ENCODE measurements at places on chromosomes 3 and 15. TPM values are rescaled to one million over a fixed set of nuclear protein-coding genes. Genes with fewer than 3 reads are reported as not detected.

- no peaks in the 10 kb centered on the region for H3K36me3 ChIP-seq
- no peak overlapping the region for H3K27ac ChIP-seq
- no peaks in the 10 kb centered on the region for H3K4me1 ChIP-seq
These were observed 273.6 kb downstream of the CNTN4 start for GRCh38 chr3:2372306-2372705.

The C3orf20 gene
- not detected for total RNA-seq

The REC114 gene
- not detected for total RNA-seq

The XIRP1 gene
- not detected for total RNA-seq

The APOD gene
- 5,849 TPM for total RNA-seq

The KLHL40 gene
- total RNA-seq = not detected

- peak overlapping the region; percentile 96 for H3K4me3 ChIP-seq
- no peaks in the 10 kb centered on the region for H3K27me3 ChIP-seq
- no peak for DNase-seq
These were observed 602 bp upstream of the BAHD1 start for GRCh38 chr15:40439960-40440742.

DNA sequence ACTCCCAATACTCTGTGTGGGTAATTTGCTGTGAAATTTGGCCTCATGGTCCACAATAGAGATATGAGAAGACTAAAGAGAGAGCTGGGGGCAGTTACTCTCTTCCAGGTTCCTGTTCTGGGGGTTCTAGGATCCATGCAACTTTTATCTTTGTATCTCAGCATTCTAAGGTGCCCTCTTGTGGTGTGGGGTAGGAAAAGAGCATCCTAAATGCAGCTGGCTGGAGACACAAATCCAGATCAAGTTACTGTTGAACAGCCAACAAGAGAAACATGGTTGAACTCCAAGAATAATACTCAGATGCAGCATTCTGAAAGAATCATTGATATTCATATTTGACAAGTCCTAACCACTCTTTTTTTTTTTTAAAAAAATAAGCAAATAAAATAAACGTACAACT is 238.2 kb downstream of the GREM1 start:
- H3K27ac ChIP-seq = no peak overlapping the region
- H3K4me1 ChIP-seq = no peaks in the 10 kb centered on the region
- no peak for DNase-seq
- H3K36me3 ChIP-seq = no peaks in the 10 kb centered on the region

DNA sequence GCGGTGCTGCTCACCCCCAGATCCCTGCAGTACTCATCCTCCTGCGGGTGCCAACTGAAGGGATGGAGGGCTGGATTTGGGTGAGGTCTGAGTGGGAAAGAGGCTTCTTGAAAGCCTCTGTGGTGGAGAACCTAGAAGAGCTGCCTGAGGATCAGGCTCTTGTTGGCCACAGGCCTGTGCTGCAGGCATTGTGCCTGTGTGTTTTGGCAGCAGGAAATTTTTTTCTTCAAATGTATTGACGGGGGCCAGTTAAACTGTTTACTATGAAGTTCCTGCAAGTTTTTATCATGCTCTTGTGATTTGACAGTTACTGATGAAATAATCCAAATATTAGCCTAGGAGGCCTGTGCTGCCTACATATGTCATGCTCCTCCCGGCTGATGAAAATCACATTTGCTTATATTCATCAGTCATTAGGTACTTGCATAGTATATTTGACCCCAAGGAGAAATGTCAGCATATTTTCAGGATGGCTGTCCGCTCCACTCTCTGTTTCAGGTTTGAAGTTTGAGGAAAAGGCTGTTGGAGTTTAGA is 103.1 kb downstream of the THSD4 start:
- DNase-seq = no peak
- no peak overlapping the region for H3K4me3 ChIP-seq
- H3K4me1 ChIP-seq = peaks cover 4% of the 10 kb centered on the region
- H3K36me3 ChIP-seq = no peaks in the 10 kb centered on the region

The CCR8 gene
- total RNA-seq = not detected

DNA sequence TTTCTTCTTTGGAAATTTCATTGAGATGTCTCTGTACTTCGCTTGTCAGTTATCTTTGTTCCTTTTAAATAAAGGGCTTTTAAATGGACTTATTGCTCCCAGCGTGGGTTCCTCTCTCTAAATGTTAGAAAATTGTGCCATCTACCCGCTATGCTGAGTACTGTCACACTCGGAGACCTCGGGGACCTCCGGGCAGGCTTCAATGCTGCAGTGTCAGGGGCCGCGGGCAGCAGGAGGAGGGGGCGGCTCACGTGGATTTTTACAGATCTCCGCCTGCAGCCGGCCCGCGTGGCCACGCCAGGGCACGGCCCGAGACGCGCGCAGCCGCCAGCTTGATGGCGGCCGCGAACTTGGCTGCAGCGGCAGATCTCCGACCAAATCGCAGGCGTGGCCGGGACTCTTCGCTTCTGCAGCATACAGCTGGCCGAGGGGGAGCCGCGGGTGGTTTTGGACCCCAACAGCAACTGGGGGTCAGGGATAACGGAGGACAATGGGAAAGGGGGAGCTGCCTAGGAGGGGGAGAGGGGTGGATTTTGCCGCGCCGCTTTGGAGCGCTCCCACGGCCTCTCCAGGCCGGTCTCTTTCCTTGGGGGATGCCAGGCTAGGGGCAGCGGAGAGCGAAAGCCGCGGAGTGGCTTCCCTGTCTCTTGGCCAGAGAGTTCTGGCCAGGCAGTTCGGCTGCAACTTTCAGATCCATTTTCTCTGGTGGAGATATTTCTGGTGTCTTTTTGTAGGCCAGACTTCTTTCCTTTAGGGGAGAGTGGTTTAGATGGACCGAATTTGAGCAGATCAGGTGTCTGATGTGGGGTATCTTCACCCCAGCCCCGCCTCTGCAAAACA is 15.3 kb downstream of the NR2F2 start:
- H3K4me3 ChIP-seq = peak overlapping the region; percentile 75
- H3K36me3 ChIP-seq = no peaks in the 10 kb centered on the region
- DNase-seq = peak; percentile 84
- no peaks in the 10 kb centered on the region for H3K27me3 ChIP-seq
- H3K4me1 ChIP-seq = peaks cover 12% of the 10 kb centered on the region

GRCh38 chr15:60757831-60758570 is 279.1 kb upstream of the ICE2 start:
- no peak overlapping the region for H3K4me3 ChIP-seq

The CYP1A1 gene
- total RNA-seq = 0.44 TPM

DNA sequence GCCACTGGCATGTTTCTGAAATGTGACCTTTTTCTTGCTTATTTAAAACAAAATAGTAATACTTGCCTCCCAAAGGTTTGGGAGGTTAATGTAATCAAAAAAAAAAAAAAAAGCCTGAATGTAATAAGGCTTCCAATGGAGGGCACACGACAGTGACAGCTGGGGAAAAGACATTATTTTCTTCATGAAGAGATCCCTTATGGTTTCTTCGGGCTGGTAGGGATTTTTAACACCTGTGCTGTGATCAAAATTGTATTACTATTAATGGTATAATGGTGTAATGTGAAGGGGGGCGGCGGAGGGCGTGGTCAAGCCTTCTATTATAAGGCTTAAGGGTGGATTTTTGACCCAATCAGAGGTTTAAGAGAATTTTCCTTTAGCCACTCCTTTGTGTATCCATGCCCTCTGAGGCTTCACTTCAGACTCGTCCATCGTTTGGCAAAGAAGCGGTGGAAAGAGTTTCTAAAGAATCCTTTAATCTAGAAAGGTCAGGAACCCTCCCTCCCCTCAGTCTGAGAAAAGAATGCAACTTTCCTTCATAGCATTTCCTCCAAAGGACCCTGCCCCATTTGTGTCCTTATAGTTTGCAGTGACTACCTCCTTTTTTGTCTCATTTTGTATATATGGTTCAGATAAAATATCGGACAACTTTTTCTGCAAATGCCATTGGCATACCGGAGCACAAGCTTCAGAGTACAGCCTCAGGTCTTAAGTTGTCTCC is 89.5 kb upstream of the CHD2 start:
- H3K4me1 ChIP-seq = no peaks in the 10 kb centered on the region
- peak; percentile 85 for DNase-seq

The CHRD gene
- total RNA-seq = 29.1 TPM

The NCEH1 gene
- 5.7 TPM for total RNA-seq

DNA sequence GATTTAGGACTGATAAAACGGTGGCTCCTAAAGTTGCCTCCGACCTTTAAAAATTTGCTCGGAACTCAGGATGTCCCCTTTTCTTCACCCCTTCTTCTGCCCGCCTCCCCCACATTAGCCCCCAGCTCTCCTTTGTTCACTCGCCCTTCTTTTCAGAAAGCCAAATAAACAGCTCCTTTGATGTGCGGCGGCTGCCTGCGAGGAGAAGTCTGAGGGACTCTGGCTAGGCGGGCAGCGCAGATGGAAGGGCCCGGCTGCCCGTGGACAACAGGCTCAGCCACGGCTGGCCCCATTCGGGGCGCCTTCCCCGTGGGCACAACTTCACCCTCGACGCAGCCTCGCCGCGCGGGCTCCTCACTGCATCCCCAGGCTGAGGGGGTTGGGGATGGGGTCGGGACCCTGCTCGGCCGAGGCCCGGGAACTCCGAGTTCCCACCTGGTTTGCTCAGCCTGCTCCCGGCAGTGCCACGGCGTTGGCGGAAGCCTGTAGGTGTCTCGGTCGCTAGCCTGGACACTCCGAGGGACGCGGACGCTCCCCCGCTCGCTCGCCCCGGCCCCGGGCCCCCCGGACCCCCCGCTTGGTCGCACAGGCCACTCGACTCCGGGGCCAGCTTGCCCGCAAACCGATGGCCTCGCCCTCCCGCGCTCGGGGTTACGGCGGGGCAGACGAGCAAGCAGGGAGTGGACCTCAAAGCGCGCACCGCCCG is 897 bp upstream of the TLE3 start:
- no peaks in the 10 kb centered on the region for H3K36me3 ChIP-seq
- H3K27ac ChIP-seq = peak overlapping the region; percentile 98
- peaks cover 27% of the 10 kb centered on the region for H3K4me1 ChIP-seq
- DNase-seq = no peak
- H3K27me3 ChIP-seq = no peaks in the 10 kb centered on the region
- H3K4me3 ChIP-seq = peak overlapping the region; percentile 71

- no peak for DNase-seq
- no peak overlapping the region for H3K4me3 ChIP-seq
- no peaks in the 10 kb centered on the region for H3K4me1 ChIP-seq
These were observed 49.8 kb upstream of the SGO1 start for GRCh38 chr3:20235796-20236195.

- no peaks in the 10 kb centered on the region for H3K4me1 ChIP-seq
- no peak for DNase-seq
- no peaks in the 10 kb centered on the region for H3K36me3 ChIP-seq
- H3K27ac ChIP-seq = no peak overlapping the region
These were observed 646.2 kb downstream of the NTRK3 start for GRCh38 chr15:87610366-87610765.

DNA sequence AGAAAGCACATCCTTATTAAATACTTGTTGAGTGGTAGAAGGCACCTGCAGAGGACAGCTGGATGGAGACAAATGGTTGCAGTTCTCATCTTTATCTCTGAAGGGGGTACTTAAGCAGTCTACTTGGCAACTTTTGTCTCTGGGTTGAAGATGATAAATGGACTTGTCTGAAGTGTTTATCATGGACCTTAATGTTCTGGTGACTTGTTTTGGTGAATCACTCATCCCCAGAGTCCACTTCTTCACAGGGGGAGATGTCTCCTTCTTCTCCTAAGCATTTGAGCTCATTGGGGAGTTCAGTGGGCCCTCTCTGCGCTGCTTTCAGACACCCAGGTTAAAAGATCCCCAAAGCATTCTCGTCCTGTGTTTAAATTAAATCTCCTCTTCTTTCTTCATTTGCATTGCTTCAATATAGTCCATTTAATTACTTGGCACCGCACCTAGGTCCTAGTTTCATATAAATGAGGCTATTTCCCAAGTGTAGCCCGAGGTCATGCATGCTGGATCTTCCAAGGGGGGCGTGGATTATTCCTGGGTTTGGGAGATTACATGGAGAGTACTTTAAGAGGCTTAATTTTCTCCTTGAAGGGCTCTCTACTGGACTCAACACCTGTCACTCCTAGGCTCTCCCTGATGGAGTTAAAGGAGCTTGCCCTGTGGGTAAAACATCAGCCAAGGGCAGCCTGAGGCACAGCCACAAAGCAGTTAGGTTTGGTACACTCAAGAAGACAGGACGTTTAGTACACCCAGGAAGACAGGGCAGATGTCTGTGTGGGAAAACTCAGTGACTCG is 239.3 kb upstream of the C2CD4B start:
- H3K4me3 ChIP-seq = no peak overlapping the region
- no peaks in the 10 kb centered on the region for H3K27me3 ChIP-seq
- peaks cover 51% of the 10 kb centered on the region for H3K4me1 ChIP-seq

DNA sequence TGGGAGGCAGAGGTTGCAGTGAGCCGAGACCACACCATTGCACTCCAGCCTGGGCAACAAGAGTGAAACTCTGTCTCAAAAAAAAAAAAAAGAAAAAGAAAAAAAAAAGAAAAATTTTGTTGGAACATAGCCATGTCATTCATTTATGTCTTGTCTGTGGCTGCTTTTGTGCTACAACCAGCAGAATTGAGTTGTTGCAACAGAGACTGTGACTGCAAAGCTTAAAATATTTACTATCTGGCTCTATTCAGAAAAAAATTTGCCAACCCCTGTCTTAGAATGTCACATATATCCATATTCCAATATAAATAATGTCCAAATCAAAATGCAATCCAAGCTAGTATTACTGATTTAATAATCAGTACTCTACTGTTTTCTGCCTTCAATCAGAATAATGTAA is 25.1 kb downstream of the CD80 start:
- no peaks in the 10 kb centered on the region for H3K36me3 ChIP-seq
- H3K27me3 ChIP-seq = no peaks in the 10 kb centered on the region
- no peak for DNase-seq
- no peaks in the 10 kb centered on the region for H3K4me1 ChIP-seq
- H3K27ac ChIP-seq = no peak overlapping the region
- no peak overlapping the region for H3K4me3 ChIP-seq

The MCF2L2 gene
- 24.9 TPM for total RNA-seq

The NR2E3 gene
- not detected for total RNA-seq

DNA sequence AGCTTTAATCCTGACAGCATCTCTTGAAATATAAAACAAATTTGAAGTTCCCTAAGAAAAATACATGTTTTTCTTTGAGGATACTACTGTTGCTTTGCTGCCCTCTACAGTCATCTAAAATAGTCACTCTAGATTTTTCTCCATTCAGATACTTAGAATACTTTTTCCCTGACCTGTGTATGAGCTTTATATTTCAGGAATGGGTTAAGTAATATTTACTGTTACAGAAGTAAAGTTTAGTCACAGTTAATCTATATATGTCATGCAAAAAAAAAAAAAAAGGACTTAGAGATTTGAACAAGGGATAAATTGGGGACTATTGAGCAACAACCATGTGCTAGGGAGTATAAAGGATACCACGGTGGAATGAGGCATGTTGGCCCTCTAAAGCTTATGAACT is 8.8 kb downstream of the NECTIN3 start:
- peaks cover 26% of the 10 kb centered on the region for H3K4me1 ChIP-seq
- no peak for DNase-seq
- H3K27ac ChIP-seq = no peak overlapping the region
- H3K36me3 ChIP-seq = no peaks in the 10 kb centered on the region

The MESP2 gene
- 1.5 TPM for total RNA-seq

GRCh38 chr3:120908795-120909601 is 993 bp downstream of the STXBP5L start:
- H3K4me3 ChIP-seq = peak overlapping the region; percentile 22
- no peak for DNase-seq
- peaks cover 43% of the 10 kb centered on the region for H3K27me3 ChIP-seq
- no peaks in the 10 kb centered on the region for H3K36me3 ChIP-seq
- peaks cover 23% of the 10 kb centered on the region for H3K4me1 ChIP-seq

The GPR149 gene
- total RNA-seq = not detected

The STRC gene
- total RNA-seq = 1.4 TPM

- H3K27me3 ChIP-seq = no peaks in the 10 kb centered on the region
- H3K4me1 ChIP-seq = peaks cover 39% of the 10 kb centered on the region
- H3K36me3 ChIP-seq = no peaks in the 10 kb centered on the region
- peak; percentile 46 for DNase-seq
- H3K27ac ChIP-seq = peak within 1 kb of the TSS; percentile 85
These were observed at the start of gene RARRES1 for GRCh38 chr3:158731938-158732855. TSS of gene RARRES1 (minus strand) at chr3:158732457. CDS start at chr3:158732415, 42 bp downstream.

Measured in tibial nerve (tissue), 4 donors.